Natural killer cell (primary cell): ENCODE measurements at places on chromosomes 4 and X. TPM values are rescaled to one million over a fixed set of nuclear protein-coding genes. Genes with fewer than 3 reads are reported as not detected.

Gene ING2
- total RNA-seq = 7.2 TPM

Gene ZDHHC9
- total RNA-seq = 1.0 TPM

Gene TRIM60
- not detected for total RNA-seq

DNA sequence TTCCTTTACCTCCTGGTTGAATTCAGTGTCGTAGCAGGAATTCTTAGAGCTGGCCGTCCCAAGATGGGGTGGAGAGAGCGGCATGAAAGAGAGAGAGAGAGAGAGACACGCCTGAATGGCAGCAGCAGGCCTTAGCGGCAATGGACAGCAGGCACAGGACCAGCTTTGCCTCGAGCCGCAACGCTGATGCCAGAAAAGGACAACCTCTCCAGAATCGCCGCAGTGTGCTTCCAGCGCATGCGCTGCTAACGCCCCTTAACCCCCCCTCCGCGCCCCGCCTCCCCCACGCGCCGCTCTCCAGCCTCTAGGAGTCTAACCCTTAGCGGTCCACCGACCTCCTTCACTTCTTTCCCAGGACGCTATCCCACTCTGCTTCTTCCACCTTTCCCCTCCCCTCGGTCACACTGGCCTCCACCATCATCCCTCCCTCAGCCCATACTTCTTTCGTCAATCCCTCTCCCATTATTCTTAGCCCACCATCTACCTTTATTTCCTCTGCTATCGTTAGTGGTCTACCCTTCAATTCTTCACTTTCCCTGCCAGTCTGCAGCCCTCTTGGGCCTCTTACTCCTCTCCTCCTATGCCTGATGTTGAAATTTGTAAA, 10.5 kb upstream of the ZCCHC13 start:
- DNase-seq = peak; percentile 80

DNA sequence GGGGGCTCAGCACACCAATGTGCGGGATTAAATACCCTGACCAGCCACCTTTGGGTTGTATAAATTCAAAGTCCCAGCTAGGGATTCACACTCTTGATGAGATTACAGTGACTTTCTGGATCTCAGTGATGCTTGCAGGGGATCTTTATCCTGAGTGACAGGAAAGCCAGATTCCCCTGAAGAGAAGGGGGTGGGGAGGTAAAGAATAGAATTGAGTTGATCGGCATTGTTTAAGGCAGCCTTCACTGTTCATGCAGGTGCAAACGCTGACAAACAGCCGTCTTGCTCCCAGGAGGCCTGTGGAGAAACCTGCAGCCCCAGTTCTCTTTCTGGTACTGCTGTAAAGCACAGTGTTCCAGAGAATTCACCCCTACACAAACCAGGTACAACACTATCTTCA, 19.0 kb downstream of the CXXC4 start:
- DNase-seq = no peak

- no peak for DNase-seq
Measured at GRCh38 chrX:147920161-147920666, 8.5 kb downstream of the FMR1 start.

DNA sequence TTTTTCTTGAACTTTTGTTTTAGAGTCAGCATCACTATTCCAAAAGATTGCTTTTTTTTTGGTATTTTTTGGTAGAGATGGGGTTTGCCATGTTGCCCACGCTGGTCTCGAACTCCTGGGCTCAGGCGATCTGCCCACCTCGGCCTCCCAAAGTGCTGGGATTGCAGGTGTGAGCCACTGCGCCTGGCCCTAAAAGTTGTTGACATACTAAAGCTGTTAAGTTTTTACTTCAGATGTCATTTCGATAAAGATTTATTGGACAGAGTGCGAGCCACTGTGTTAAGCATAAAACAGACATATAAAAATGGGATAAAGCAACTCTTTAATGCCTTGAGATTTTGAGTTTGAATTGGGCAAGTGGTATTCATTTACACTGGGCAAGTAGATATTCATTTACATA, 28.3 kb downstream of the USO1 start:
- DNase-seq = no peak

DNA sequence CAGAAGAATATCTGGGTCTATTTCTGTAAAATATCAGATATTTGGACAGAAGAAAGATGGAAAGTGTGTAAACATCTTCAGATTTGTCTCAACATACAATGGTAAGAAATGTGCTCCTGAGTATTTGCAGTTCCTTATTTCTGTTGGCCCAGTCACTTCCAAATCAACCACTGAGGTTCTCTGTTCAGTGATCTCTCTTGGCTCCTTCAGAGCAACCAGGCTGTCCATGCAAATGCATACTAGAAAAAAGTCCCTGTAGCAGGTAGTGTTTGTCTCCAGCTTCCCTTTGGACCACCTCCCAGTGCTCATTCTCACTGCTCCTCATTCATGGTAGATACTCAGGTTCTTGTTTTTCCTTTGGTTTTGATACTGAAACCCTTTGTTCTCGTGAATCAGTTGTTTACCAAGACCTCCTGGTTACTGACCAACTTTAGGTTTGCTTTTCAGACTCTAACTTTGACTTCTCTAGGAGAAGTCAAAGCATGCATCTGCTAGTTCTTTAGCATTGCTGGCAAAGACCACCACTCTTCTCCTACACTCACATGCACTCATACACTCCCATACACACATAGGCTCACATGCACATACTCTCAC, 28.8 kb downstream of the ASIC5 start:
- DNase-seq = no peak

DNA sequence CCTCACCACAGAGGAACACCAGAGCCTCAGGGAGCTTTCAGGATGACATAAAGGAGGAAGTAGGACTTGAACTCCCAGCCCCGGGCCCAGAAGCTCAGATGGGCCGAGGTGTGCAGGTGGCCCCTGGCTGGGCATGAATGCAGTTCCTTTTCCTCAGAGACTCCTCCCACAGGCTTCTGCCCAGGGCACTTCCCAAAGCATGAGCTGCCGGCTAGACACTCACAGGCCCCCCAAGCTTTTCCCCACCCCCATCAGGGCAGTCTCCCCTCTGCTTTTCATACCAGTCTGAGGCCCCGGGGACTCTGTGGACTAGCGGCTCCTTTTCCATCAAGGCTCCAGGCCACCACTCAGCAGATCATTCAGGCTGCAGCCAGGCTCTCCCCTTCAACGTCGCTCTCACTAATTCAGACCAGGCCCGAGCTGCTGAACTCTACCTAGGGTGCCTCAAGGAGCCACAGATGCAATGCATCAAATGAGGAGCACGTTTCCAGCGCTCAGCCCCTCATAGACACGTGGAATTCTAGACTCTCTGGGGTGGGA, 36.9 kb downstream of the HMX1 start:
- no peak for DNase-seq
